ENCODE measurements at places on chromosomes 6 and 20.

- peaks cover 4% of the 10 kb centered on the region for H3K4me1 ChIP-seq
- DNase-seq = peak; percentile 25
- H3K27me3 ChIP-seq = no peaks in the 10 kb centered on the region
- no peaks in the 10 kb centered on the region for H3K36me3 ChIP-seq
Observed at GRCh38 chr20:58071298-58071697, 157.2 kb downstream of the ANKRD60 start.

- DNase-seq = no peak
- H3K4me1 ChIP-seq = peaks cover 17% of the 10 kb centered on the region
- peaks cover 2% of the 10 kb centered on the region for H3K36me3 ChIP-seq
- no peaks in the 10 kb centered on the region for H3K27me3 ChIP-seq
- no peak overlapping the region for H3K27ac ChIP-seq
Observed at GRCh38 chr6:157182503-157183264, 140.6 kb downstream of the TMEM242 start.

DNA sequence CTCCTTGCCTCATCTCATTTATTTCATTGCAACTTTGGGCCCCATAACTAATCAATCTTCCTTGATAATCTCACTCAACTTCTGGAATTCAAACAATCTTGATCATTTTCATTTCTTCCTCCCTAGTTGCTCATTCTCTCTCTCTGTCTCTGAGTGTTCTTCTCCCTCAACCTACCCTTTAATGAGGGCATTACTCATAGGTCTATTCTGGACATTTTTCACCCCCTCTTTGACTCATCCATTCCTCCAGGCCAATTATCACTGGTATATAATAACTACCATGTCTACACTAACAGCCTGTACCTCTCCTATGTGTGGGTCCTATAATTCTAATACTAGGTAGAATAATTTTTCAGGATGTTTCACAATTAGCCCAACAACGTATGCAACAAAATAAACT lies 78.8 kb downstream of the COL21A1 start:
- no peak for DNase-seq
- H3K36me3 ChIP-seq = no peaks in the 10 kb centered on the region

DNA sequence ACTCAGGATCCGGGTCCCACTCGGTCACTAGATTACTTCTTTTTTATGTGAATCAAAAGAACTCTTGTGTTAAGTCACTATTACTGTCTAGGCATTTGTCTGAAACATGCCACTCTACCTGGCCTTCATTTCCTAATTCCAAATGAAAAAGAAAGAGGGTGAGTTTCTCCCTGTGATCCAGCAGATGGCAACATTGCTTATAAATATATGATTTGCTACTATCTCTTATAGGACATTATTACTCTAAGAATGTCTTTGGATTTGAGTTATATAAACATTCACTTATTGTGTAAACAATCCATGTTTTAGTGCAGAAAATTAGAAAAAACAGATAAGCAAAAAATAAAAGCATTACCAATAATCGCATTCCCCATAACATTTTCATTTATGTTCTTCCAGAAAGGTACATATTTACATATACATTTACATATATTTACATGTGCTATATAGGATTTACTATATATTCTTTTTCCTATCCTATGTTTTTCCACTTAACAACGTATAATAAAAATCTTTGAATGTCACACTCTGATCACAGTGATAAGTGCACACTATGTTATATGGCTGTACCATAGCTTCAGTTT lies 66.9 kb downstream of the FAXC start:
- no peaks in the 10 kb centered on the region for H3K36me3 ChIP-seq
- no peak overlapping the region for H3K27ac ChIP-seq
- no peaks in the 10 kb centered on the region for H3K4me1 ChIP-seq
- DNase-seq = no peak
- no peak overlapping the region for H3K4me3 ChIP-seq

DNA sequence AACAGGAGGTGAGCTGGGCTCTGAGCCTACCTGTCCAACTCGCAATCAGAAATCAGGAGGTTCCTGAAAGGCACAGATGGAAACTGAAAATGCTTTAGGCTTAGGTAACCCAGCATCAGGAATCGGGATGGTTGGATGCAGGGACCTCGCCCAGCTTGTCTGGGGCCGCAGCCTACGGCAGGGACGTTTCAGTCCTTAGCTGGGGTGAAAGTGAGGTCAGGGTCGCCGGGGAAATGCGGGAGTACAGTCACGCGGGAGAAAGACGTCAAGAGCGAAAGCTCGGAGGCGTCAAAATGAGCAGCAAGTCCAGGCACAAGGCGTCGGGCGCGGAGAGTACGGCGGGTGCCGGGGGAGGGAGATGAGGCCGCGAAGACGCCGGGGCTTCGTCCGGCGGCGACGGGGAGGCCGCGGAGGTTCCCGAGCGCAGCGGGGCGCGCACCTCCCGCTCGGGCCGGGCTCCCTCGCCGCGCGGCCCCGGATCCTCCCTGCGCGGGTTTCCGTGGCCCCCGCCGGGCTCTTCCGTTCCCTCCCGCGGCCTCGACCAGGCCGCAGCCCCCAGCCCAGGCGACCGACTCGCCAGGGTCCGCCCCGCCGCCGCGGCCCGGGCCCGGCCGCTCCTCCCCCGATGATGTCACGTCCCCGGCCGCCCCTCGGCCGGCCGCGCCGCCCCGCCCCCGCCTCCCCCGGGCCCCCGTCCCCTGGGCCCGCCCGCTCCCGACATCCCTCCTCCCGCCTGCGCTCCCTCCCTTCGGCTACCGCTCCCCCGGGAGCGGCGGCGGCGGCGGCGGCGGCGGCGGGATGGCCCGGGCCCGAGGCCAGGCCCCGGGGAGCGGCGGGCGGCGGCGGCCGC lies at the start of gene EBF4:
TSS of gene EBF4 (plus strand) at position 745 of the 850 bp plus-strand sequence. CDS start 866 bp downstream, outside the sequence.
- H3K27me3 ChIP-seq = peaks cover 57% of the 10 kb centered on the region
- peaks cover 26% of the 10 kb centered on the region for H3K4me1 ChIP-seq
- no peak within 1 kb of the TSS for H3K27ac ChIP-seq
- H3K4me3 ChIP-seq = peak within 1 kb of the TSS; percentile 73
- H3K36me3 ChIP-seq = peaks cover 2% of the 10 kb centered on the region

DNA sequence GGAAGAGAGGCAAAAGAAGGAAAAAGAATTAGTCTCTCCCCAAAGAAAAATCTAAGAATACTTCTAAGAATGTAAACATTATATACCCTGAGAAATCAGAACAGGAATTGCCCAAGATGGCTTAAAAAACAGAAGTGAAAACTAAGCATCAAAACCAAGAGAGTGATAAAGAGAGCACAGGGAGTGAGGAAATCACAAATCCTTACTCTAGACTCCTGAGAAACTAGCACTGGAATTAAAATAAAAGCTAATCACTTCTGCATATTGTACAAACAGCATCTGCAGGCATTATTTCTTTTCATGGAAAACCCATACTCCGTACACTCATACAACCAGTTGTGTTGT lies 285.7 kb downstream of the BTBD9 start:
- no peak for DNase-seq
- no peaks in the 10 kb centered on the region for H3K27me3 ChIP-seq
- H3K4me1 ChIP-seq = peaks cover 17% of the 10 kb centered on the region
- no peaks in the 10 kb centered on the region for H3K36me3 ChIP-seq

- H3K27ac ChIP-seq = no peak overlapping the region
- DNase-seq = no peak
- no peak overlapping the region for H3K4me3 ChIP-seq
- H3K36me3 ChIP-seq = peaks cover 26% of the 10 kb centered on the region
- H3K27me3 ChIP-seq = peaks cover 11% of the 10 kb centered on the region
Observed at GRCh38 chr6:90229331-90230010, 67.2 kb downstream of the BACH2 start.

DNA sequence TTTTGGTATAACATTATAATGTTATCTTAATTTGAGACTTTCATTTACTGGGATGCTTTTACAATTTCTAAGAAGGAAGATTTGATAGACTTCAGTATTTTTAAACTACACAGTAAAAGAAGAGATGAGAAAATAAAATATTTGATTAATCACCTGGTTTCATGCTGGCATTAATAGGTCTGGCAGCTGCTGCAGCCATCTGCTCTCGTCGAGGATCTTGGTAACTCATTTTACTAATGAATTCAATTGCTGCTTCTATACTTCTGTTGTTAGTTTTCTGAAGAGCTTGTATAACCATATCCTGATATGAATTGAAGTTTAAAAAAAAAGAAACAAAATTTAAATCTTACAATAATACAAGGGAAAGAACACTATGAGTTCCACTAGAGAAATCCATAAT lies 23.0 kb downstream of the LATS1 start:
- peaks cover 31% of the 10 kb centered on the region for H3K36me3 ChIP-seq
- no peaks in the 10 kb centered on the region for H3K27me3 ChIP-seq
- H3K4me1 ChIP-seq = peaks cover 16% of the 10 kb centered on the region
- no peak overlapping the region for H3K4me3 ChIP-seq
- DNase-seq = no peak

DNA sequence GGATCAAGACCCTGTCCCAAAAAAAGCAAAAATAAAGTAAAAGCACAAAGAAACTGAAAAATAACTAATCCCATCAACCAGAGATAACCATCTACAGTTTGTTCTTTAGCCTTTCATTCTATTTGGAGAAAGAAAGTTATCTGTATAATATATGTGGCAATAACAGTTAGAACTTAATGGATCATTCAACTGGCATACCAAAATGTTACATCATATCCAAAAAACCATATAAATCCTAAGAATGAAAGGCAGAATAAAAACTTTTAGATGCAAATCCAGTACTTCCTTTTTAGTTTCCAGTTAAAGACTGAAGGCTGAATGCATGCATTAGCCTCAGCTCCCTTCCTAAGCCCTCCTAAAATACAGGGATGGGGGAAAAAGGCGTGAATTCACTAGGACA lies 25.2 kb downstream of the ILRUN start:
- H3K27ac ChIP-seq = peak overlapping the region; percentile 91
- peaks cover 48% of the 10 kb centered on the region for H3K4me1 ChIP-seq
- H3K4me3 ChIP-seq = peak overlapping the region; percentile 51

DNA sequence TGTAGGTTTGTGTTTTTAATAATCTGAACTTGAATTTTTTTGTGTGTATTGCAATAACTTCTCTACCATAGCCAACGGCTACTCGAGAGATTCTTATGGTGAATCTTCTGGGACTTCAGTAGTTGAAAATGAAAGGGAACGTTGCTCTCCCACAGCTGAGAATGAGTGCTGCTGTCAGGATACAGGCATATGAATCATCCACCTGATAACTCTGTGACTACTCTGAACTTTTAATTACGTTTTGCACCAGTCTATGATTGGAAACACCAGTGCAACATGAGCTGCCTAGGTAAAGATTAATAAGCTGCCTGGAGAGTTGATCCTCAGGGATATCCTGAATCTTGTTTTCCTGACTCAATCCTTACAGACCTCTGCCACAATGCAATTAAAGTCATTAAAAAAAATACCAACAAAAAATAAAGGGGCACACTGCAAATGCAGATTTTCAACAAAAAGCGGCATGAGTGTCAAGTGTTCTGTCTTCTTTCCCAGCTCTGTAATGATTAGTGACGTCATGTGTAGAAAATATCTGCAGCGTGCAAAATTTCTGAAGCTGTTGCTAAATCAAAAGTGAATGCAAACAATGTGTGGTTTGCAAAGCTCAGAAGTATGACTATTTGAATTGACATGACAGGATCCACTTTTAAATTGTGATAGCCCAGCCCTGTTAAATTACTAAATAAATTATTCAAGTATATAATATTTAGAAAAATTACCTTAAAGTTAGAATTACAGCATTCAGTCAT lies 432.2 kb downstream of the HTR1B start:
- no peak for DNase-seq
- H3K27ac ChIP-seq = no peak overlapping the region
- H3K27me3 ChIP-seq = no peaks in the 10 kb centered on the region
- no peaks in the 10 kb centered on the region for H3K36me3 ChIP-seq
- H3K4me3 ChIP-seq = no peak overlapping the region
